ENCODE measurements at places on chromosomes 11 and 22. TPM values are rescaled to one million over a fixed set of nuclear protein-coding genes. Genes with fewer than 3 reads are reported as not detected.

DNA sequence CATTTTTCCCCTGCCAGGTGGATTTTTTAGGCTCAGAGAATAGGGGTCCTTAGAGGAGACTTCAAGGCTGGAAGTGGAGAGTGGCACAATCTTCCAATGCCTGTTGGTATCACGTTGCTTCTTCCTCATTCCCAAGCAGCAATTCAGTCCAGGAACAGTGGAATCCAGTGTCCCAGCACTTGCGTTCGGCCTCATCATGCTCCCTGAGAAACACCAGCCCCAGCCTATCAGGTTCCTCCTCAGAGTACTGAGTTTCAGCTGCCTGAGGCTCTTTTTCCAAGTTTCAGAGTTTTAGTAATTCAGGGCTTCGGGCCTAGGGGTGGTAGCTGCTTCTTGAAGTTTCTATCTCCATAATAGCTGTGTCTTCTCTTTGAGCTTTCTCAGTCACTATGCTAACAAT, 31.9 kb upstream of the NRGN start:
- H3K27ac ChIP-seq, result no peak overlapping the region
- no peaks in the 10 kb centered on the region for H3K4me1 ChIP-seq
- no peak overlapping the region for H3K4me3 ChIP-seq
- peaks cover 3% of the 10 kb centered on the region for H3K27me3 ChIP-seq
- no peak for DNase-seq

DNA sequence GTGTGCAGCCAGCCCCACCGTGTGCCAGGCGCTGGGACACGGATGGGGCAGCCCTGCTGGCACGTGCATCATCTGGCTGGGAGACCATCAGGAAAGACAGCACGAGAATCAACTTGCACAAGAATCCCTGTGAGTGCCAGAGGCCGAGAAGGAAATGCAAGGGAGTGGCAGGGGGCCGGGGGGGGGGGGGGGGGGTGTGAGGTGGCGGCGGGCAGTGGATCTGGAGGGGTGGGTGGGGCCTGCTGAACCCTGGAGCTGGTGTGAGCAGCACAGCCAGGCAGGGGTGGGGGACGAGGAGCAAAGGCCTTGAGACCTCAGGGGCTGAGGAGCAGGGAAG, 14.0 kb upstream of the FLRT1 start:
- no peak for DNase-seq
- H3K27me3 ChIP-seq, result no peaks in the 10 kb centered on the region
- H3K36me3 ChIP-seq, result no peaks in the 10 kb centered on the region
- no peaks in the 10 kb centered on the region for H3K4me1 ChIP-seq
- H3K27ac ChIP-seq, result no peak overlapping the region

TST gene
- 7.2 TPM for total RNA-seq

BET1L gene
- 44.5 TPM for total RNA-seq

Measured in activated CD4-positive, alpha-beta memory T cell treated with anti-CD3 and anti-CD28 coated beads, Interleukin-2, amount 10 ng/mL, durations not matched to agents 7 days and 5 days (primary cell).